ENCODE measurements at places on chromosomes 2 and 18.

DNA sequence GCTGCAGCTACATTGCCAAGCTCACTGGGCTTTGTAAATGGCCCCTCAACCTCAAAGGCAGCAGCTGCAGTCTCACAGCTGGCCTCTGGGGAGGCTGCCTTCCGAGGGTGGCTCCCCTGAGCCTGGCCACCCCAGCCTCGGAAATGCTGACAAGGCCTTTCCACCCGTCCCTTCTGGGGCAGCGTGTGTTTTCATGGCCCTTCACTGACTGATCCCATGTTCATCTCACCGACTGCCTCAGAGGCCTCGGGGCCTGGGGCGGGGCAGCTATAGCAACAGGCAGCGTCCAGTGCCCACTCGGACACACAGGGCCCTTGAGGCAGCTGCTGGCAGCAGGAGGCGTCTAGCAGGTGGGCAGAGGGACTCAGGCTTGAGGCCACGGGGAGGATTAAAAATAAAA is 149.7 kb downstream of the GLI2 start:
- DNase-seq, result no peak

GRCh38 chr2:1626271-1626681 is 118.0 kb downstream of the PXDN start:
- DNase-seq, result no peak

- DNase-seq, result peak; percentile 17
These were observed 650.5 kb downstream of the GALR1 start for GRCh38 chr18:77899972-77900754.

- DNase-seq, result no peak
These were observed 38.3 kb upstream of the BMPR2 start for GRCh38 chr2:202337706-202338346.

- DNase-seq, result no peak
These were observed 164.9 kb downstream of the CCDC148 start for GRCh38 chr2:158291544-158292180.

Data from stimulated activated CD4-positive, alpha-beta T cell treated with anti-CD3 and anti-CD28 coated beads, Interleukin-1b, Interleukin-23, amount 100 ng/mL, for 1 hour (primary cell).